ENCODE measurements at places on chromosomes 3 and 15.

GRCh38 chr3:103950676-103951075 lies 1416.0 kb upstream of the ALCAM start:
- no peak for DNase-seq

GRCh38 chr15:83323296-83323711 lies 38.8 kb upstream of the BNC1 start:
- DNase-seq = no peak

DNA sequence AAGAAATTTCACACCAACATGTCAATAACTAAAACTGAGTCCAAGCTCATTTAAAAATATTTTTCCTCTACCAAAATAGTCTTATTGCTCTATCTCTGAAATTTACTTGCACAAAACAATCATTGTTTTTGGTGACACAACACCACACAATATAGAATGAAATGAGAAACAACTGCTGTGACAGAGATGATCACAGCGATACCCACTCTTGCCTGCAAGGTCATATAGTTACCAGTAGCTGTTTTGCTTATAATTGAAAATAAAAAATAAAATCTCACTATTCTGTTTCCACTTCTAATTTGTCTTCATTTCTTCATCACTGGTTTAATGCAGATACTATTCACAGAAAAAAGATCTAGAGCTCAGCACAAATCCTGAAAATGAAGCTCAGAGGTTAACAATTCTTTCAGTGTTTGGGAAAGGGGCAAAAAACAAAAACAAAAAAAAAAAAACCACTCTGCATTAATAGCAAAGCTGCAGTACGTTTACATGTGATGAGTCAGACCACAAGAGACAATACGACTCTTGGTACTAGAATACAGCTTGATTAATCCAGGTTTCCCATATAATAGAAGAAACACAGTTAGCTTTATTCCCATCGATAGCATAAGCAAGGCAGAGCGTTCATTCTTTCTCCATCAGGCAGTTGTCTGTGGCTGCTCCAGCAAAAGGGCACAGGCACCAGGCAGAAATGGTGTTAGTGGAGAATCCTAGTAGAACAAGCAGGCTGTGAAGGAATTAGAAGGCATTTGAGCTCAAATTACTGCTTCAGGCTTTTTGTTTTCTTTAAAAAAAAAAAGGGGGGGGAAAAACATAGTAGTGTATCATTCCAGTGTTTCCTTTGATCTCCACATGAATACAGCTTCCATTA lies 773 bp downstream of the ANKRD28 start:
- DNase-seq = no peak

DNA sequence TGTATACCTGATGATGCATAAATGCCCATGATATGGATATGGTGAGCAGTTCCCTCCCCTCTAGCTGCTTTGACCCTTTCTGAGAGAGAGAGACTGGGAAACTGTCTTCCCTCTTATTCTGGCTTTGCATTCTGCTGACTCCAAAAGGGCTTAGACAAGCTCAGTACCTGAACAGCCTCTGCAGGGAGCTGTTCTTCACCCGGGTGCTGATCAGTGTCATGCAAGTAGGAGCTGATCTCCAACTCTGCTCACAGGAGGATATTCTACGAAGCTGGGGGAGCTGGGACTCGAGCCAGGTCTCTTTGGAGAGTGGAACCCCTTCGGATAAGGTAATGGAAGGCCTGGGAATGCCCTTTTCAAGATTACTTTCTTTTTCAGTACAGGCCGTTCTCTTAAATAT lies 237.1 kb downstream of the RYR3 start:
- no peak for DNase-seq

All from activated naive CD8-positive, alpha-beta T cell treated with anti-CD3 and anti-CD28 coated beads for 36 hours (primary cell).